ENCODE measurements at places on chromosomes 5 and 9.

DNA sequence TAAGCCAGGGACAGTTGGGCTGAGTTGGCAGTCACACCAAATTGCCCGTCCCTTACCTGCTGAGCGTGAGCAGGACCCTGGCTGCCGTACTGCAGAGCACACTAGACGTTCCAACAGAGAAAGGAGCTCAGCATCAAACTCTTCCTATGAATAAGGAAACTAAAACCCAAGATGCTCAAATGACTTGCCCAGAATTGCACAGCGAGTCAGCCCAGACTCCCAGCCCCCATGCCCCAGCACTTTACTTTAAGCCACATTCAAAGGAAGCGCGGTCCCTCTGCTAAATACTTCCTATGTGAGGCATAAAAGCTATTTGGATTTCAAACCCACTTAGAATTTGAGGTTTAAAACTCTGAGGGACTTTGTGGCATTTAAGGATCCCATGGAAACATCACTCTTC lies 23.9 kb downstream of the PAX5 start:
- DNase-seq: no peak

DNA sequence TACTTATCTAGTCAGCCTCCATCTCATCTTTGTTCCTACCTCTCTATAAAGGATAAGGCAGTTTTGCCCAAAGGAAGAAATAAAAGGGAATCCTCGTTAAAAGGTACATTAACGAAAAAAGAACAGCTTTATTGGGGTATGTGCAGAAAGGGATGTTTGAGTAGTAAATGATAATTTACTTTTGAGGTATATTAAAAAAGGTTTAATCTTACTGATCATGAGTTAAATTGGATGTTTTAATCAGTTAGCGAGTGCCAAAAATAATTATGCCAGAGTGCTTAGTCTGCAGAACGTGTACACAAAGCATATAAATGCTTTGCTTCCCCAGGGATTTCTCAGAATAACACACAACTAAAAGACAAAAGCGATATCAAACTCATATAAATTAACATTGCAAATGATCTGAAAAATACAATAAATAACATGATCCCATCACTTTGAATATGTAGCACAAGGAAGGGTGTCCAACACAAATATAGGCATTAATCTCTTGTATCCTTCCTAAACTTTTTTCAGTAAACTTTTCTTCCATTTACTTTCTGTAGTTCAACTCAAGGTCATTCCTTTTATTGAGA lies 865.0 kb downstream of the NR2F1-AS1 start:
- DNase-seq: no peak

GRCh38 chr5:137575847-137576246 lies 76.7 kb upstream of the SPOCK1 start:
- no peak for DNase-seq

GRCh38 chr5:155915601-155916000 lies 411.4 kb upstream of the SGCD start:
- no peak for DNase-seq
